ENCODE measurements at places on chromosomes 1 and 21.
A peak's percentile ranks its signal among the peaks of the same experiment; 100 is the strongest.

DNA sequence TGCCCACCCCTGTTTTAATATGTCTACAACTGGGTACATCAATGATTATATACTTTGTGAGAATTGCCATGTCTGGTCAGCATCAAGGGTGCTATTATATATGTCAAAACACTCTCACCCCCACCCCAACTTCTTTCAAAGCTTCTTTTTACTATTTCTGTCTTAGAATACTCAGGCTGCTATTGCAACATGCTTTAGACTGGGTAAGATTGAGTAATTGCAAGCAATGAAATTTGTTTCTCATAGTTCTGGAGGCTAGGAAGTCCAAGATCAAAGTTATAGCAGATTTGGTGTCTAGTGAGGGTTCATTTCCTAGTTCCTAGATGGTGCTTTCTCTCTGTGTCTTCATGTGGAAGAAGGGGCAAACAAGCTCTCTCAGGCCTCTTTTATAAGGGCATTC lies 100.5 kb upstream of the KCNK1 start:
- no peak for DNase-seq

DNA sequence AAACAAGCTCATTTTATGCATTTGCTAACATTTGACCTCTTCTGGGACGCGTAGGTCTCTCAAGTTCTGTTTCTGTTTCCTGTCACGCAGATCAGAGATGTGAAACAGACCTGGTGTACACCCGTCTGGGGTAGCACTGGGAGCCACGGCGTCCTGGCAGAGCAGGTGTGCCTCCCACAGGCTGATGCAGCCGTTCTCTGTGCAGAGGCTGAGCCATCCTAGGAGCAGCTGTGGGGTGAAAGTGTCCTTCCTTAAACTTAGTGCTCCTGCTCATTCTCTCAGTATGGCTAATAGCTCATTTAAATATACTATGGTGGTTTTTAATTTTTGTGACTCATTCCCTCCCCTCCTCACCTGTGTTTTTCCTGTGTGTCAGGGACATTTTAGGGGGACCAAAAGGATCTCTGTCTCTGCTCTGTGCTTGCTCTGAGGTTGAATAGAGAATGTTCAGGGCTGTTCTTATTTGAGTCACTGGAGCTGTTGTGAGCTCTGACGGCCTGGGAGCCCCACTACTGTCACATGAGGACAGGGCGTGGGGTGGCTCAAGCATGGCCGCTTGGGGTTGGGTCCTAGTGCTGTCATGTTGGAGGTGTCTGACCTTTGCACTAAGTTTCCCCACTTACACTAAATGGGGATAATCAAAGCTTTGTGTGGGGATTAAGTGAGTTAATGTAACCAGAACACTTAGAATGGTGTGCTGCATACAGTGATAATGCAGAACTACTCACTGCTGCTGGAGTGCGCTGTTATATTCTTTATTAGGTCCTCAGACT lies 43.0 kb downstream of the GALNT2 start:
- no peak for DNase-seq

- DNase-seq: no peak
Observed at GRCh38 chr1:89527750-89528381, 3.2 kb downstream of the LRRC8B start.

GRCh38 chr1:236489710-236490377 lies 33.9 kb upstream of the LGALS8 start:
- DNase-seq: no peak

GRCh38 chr1:209030454-209031167 lies 552.9 kb upstream of the CAMK1G start:
- peak; percentile 42 for DNase-seq

DNA sequence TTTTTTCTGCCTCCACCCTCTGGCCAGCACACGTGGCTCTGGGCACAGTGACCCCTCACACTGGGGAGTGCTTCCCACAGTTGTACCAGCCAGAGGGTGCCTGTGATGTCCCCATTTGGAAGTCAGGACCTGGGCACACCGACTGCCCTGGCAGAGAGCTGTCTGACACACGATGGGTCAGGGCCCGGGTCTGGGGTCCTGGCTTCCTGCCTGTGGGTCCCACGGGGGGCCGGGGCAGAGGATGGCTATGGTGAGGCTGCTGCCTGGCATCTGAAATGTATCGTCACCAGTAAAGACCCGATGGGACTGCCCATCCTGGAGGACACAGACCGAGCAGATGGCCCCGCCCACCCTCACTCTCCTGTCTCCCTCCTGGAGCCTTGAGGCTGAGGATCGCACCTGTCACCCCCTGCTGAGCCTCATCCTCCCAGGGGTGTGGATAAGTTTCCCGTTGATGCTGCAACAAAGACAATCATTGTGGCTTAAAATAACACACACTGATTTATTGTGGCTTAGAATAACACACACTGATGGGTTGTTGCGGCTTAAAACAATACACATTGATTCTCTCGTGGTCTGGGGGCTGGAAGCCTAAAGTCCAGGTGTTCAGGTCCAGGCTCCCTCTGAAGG lies 88.8 kb upstream of the TTC34 start:
- DNase-seq: no peak

GRCh38 chr1:183097438-183098051 lies 74.3 kb downstream of the LAMC1 start:
- DNase-seq: no peak

- no peak for DNase-seq
Observed at GRCh38 chr1:78570539-78570938, 49.7 kb upstream of the IFI44L start.

GRCh38 chr1:190303501-190303900 lies 174.2 kb downstream of the BRINP3 start:
- DNase-seq: no peak

DNA sequence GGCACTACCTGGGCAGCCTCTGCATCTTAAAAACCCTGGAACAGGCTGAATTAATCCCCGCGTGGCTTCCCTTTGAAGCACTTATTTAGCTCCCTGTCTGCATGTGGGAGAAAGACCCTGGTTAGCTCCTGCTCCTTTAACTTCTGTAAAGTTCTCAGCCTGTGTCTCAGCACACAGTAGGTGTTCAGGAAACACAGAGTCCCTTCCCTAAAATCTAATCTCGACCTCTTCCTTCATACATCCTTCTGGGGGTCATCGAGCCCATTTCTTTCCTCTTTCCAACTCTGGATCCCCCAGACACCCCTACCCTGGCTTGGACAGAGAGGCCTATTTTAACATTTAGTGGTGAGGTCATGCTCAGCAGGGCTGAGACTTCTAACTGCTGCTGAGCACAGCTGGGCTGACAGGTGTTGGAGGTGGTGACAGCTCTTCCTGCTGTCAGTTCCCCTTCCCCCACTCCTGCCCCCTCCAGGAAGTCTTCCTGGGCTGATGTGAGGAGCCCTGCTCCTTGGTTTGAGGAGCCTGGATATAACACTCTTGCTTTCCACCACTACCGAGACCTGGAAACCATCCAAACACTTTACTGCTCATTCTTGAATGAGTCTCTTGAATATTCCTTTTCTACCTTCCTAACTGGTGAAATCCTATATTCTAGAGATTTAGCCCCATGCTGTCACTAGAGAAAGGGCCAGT lies 5.3 kb downstream of the E2F2 start:
- DNase-seq: peak; percentile 61

DNA sequence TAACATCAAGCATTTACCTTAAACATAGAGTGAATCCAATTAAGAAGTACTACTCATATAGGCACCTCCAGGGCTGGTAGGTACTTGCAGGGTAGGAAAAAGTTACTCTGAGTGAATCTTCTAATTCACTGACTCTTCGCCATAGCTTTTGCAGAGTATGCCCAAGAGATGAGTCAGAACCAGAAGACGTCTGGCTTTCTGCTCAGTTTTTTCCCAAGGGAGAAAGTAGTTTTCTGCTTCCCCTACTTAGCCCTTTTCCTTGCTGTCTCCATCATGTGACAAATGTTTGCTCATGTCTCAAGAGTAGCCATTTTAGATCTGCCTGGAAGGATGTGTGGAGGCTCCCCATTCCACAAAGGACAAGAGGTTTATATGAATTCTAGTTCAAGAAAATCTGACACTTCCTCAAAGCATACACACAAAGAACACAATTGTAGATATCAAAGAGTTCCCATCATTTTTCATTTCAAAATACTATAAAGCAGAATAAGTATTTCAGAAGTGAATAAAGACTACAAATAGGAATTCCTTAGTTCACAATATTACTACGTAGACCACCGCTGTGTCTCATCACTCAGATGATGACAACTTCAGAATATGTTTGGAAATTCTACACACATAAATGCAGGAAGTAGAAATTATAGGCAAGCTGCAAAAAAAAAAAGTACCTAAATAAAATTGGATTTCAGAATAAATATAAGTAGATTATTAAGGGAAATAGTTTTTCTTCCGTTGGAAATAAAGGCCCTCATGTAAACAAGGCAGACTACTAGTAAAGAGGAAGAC lies 98.5 kb downstream of the ASH1L start:
- DNase-seq: no peak

GRCh38 chr1:23470282-23471070 lies 13.5 kb downstream of the ASAP3 start:
- no peak for DNase-seq

- no peak for DNase-seq
Observed at GRCh38 chr1:165537356-165538109, 6.3 kb upstream of the LRRC52 start.

GRCh38 chr1:169060919-169061639 lies 45.4 kb upstream of the ATP1B1 start:
- DNase-seq: no peak

DNA sequence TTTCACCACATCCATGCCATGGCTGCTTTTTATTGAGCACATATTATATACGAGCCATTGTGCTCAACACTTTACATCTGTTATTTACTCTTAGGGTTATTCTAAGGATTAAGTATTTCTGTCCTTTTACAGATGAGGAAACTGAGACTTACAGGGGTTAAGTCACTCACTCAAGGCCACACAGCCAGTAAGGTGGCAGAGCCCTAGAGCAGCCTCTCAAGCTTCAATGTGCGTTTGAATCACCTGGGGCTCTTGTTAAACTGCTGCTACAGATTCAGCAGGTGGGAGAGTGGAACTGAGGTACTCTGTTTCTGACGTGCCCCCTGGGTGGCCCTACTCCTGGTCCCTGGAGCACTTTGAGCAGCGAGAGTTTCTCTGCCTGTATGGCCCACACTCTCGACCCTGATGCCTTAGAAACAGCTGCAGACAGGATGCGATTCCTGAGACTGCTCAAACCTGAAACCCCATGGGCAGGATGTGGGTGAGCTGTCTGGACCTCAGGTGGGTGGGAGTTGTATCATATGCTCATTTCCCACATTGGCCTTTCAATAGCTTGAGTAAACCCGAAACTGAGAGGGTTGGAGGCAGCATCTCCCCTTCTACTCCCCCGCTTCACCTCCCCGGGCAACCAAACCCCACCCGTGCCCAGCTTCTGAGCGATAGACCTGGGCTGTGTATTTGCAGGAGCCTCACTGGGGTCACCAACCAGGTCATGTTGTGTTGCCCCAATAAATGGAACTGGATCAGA lies 59.3 kb downstream of the MAN1C1 start:
- no peak for DNase-seq

DNA sequence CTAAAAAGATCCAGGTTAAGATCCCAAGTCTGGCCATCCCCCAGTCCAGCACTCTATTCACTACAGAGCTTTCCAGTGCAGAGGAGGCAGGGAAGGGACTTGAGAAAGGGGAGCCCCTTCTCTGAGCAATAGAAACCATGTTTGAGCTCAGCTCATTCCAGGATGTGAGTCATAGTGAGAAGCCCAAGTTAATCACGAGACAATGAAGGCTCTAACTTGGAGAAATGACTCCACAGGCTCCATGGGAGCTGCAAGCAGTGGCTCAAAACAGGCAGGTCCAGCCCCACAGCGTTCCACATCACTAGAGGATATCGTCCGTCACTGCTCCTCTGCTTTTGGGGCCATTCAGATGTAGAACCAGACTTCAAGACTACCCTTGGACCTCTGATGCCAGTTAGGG lies 59.1 kb downstream of the CAMK2N1 start:
- no peak for DNase-seq

DNA sequence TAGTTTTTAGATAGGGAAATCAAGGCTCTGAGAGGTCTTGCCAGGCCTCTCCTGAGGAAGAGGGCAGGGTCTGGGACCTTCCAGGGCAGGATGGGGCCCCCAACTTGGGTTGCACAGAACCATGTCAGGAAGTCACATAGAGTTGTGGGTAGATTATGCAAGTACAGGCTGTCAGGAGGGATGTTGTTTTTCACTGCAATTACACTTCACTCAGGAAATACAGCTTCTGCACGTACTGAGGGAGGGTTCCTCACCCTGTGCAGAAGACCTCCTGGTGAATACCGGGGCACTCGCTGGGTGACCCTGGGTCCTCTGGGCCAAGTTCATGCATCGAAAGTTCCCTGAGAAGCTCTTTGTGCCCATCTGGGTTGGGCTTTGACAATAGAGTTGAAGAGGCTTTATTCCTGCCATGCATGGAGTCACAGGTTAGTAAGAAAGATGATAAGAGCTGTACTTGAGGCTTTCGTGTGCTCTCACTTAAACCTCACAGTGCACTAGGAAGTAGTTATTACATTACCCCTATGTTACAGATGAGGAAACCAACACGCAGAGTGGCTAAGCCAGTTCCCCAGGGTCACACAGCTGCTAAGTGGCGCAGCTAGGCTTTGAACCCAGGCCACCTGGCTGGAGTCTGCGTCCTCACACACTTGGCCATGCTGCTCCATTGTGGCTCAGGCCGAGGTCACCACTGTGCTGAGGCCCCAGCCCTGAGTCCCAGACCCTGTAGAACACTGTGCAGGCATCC lies 16.2 kb upstream of the TNFRSF1B start:
- no peak for DNase-seq

- peak; percentile 14 for DNase-seq
Observed at GRCh38 chr21:45153358-45154318, 79.3 kb downstream of the ADARB1 start.

GRCh38 chr1:97277891-97278654 lies 556.5 kb downstream of the PTBP2 start:
- no peak for DNase-seq

DNA sequence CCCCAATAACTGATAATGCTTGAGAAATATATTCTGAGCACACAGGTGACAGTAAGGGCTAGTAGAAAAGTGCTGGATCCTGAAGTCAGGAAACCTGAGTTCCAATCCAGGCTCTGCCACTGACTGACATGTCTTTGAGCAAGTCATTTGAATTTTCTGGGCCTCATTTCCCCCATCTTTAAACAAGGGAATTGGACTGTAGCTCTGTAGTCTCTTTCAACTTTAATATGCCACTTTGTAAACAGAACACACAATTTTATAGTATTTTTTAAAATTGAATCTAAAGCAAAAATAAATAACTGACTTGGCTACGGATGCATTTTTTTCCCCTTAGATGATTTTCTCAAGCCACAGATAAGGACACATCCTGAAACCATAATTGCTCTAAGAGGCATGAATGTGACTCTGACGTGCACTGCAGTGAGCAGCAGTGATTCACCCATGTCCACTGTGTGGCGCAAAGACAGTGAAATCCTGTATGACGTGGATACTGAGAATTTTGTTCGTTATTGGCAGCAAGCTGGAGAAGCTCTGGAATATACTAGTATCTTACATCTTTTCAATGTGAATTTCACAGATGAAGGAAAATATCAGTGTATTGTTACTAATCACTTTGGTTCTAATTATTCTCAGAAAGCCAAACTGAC lies 37.0 kb downstream of the LRIG2 start:
- no peak for DNase-seq

DNA sequence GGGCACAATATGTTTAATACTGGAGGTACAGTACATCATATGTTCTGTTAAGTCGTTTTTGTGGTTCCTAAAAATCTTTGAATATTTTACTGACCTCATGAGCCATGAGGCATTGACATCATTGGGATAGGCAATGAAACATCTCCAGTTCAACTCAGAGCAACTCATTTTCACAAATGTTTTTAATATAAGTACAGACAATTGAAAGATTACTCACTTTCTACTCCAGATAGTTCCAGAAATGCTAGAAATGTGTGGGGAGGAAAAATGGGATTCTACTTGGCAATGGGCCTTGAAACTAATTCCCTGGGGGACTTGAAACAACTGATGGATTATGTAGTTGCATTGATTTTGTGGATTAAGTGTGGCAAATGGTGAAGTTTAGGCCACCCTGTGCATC lies 7.2 kb upstream of the C8B start:
- no peak for DNase-seq

All from colonic mucosa (tissue), 4 donors.